Large intestine (tissue), 12 donors: ENCODE measurements at places on chromosomes 1 and 21.

- H3K36me3 ChIP-seq, result no peaks in the 10 kb centered on the region
- no peak for DNase-seq
- no peak overlapping the region for H3K27ac ChIP-seq
- H3K27me3 ChIP-seq, result peaks cover 3% of the 10 kb centered on the region
Observed at GRCh38 chr1:56824938-56825337, 5.7 kb upstream of the FYB2 start.

GRCh38 chr21:25577424-25578055 is 29.7 kb downstream of the MRPL39 start:
- no peaks in the 10 kb centered on the region for H3K27me3 ChIP-seq
- no peak overlapping the region for H3K4me3 ChIP-seq
- H3K36me3 ChIP-seq, result peaks cover 4% of the 10 kb centered on the region
- H3K27ac ChIP-seq, result no peak overlapping the region
- no peaks in the 10 kb centered on the region for H3K4me1 ChIP-seq

DNA sequence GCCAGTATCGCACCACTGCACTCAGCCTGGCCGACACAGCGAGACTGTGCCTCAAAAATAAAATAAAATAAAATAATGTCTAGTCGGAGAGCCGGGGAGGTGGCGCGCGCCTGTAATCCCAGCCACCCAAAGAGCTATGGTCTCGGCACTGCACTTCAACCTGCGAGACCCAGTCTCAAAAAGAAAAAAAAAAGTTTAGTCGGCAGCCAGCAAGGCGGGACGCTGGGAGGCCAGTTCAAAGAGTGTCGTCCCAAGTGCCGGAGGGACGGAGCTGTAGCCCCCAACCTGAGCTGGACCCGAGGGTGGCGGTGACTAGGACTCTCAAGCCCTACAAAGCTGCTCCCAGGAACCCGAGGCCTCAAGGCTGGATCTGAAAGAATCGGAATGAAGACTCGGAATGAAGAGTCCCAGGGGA is 632 bp upstream of the FALEC start:
- peak overlapping the region; percentile 19 for H3K27ac ChIP-seq
- no peaks in the 10 kb centered on the region for H3K27me3 ChIP-seq
- H3K36me3 ChIP-seq, result peaks cover 8% of the 10 kb centered on the region
- no peak for DNase-seq
- peaks cover 10% of the 10 kb centered on the region for H3K4me1 ChIP-seq

DNA sequence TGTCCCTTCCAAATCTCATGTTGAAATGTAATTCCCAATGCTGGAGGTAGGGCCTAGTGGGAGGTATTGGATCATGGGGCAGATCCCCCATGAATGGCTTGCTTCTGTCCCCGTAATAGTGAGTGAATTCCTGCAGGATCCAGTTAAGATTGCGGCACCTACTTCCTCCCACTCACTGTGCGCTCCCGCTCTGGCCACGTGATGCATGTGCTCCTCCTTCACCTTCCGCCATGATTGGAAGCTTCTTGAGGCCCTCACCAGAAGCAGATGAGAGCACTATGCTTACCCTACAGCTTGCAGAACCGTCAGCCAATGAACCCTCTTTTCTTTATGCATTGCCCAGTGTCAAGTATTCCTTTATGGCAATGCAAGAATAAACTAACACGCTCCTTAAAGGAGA is 14.9 kb upstream of the RAB3GAP2 start:
- no peak overlapping the region for H3K4me3 ChIP-seq
- H3K27ac ChIP-seq, result no peak overlapping the region
- no peaks in the 10 kb centered on the region for H3K36me3 ChIP-seq
- H3K4me1 ChIP-seq, result no peaks in the 10 kb centered on the region
- DNase-seq, result no peak
- no peaks in the 10 kb centered on the region for H3K27me3 ChIP-seq

DNA sequence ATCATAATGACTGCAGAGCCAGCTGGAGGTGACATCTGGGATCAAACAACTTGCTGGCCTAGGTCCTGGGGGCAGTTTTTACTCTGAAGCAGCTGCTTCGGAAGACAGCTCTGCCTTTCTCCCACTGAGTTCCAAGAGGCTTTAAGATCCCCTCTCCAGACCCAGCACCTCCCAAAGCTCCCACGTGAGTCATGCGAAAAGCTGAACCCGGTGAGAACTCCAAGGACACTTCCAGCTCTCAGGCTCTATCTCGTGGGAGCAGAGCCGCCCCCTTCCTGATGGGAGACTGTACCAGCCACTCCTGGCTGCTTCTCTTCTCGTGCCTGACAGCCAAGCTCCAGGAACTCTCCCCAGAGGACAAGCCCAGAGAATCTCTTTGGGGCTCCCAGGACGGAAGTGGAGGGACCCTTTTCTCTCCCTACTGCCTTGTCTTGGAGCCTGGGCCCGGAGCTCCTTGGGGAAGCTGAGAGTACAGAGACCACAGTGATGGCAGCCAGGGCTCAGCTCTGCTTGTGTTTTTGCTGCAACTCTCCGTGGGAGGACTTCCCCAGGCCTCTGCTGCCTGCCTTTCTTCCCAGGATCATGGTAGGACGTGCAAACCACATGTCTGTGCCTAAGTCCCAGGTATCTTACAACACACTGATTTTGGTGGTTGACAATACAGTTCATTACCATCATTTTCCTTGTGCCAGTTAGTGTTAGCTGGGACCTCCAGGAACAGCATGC is 40.6 kb downstream of the STUM start:
- H3K4me3 ChIP-seq, result no peak overlapping the region
- no peak overlapping the region for H3K27ac ChIP-seq
- no peak for DNase-seq
- peaks cover 8% of the 10 kb centered on the region for H3K27me3 ChIP-seq

DNA sequence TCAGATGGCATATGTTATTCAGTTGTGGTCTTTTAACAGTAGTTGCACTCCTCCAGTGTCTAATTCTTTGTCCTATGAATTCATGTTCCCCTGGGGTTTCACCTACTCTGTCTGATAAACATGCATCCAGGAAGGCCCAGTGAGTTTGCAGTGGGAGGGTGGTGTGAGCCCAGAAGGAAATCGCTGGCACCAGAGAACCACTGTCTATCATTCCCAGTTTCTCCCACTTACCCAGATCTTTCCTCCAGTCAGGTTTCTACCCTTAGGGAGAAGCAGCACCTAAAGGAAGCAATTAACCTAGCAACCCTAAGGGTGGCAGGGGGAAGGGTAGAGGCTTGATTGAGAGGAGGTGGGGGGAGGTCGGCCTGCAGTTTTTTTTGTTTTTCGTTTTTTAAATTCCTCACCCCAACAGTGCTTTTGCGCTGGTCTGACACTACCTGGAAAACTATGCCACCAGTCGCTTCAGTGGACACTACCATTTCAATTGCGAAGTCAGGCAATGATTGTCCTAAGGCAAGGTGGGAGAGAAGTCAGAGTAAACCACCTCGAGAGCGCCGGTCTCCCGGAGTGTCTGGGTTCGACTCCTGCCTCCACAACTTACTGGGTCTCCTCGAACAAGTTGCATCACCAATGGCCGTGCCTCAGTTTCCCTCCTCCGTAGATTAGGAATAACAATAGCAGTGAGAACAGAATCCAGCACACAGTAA is 766 bp upstream of the SLC44A3 start:
- H3K4me3 ChIP-seq, result peak overlapping the region; percentile 94
- H3K27me3 ChIP-seq, result no peaks in the 10 kb centered on the region
- peak overlapping the region; percentile 95 for H3K27ac ChIP-seq
- no peaks in the 10 kb centered on the region for H3K36me3 ChIP-seq

DNA sequence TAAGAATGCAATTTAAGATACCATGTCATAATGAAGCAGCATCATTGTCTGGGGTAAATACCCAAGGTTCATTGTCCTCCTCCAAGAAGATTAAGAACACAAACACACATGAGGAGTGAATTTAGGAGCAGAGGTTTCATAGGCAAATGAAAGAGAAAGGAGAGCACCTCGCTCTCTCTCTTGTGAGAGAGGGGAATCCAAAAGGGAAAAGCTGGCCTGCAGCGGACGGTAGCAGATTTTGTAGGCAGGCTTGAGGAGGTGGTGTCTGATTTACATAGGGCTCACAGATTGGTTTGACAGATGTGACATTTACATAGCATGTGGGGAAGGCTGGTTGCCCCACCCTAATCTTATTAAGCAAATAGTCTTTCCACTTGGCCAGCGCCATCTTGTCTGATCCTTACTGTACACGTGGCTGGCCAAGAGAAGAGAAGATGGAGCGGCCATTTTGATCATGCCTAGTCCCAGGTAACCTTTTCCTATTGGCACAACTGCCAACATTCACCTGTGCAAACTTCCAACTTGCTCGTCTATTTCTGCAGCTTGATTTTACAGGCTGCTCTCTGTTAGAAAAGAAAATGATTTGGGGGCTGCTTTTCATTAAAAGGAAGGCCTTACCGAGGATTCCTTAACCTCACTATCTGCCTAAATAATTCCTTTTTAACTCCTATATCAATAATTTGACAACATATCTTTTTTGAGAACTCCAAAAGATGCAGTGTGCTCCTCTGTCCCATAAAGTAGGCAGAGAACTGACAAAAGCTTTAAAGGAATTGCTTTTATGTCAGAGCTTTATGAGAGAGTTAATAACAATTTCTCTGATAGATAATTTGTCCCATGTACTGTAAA is 16.0 kb upstream of the LRRC7 start:
- no peak overlapping the region for H3K4me3 ChIP-seq
- no peaks in the 10 kb centered on the region for H3K27me3 ChIP-seq
- DNase-seq, result no peak
- H3K4me1 ChIP-seq, result no peaks in the 10 kb centered on the region

- H3K36me3 ChIP-seq, result no peaks in the 10 kb centered on the region
- H3K27me3 ChIP-seq, result no peaks in the 10 kb centered on the region
- no peak for DNase-seq
- H3K27ac ChIP-seq, result no peak overlapping the region
- H3K4me1 ChIP-seq, result no peaks in the 10 kb centered on the region
Observed at GRCh38 chr1:41802532-41803501, 115.9 kb downstream of the HIVEP3 start.

DNA sequence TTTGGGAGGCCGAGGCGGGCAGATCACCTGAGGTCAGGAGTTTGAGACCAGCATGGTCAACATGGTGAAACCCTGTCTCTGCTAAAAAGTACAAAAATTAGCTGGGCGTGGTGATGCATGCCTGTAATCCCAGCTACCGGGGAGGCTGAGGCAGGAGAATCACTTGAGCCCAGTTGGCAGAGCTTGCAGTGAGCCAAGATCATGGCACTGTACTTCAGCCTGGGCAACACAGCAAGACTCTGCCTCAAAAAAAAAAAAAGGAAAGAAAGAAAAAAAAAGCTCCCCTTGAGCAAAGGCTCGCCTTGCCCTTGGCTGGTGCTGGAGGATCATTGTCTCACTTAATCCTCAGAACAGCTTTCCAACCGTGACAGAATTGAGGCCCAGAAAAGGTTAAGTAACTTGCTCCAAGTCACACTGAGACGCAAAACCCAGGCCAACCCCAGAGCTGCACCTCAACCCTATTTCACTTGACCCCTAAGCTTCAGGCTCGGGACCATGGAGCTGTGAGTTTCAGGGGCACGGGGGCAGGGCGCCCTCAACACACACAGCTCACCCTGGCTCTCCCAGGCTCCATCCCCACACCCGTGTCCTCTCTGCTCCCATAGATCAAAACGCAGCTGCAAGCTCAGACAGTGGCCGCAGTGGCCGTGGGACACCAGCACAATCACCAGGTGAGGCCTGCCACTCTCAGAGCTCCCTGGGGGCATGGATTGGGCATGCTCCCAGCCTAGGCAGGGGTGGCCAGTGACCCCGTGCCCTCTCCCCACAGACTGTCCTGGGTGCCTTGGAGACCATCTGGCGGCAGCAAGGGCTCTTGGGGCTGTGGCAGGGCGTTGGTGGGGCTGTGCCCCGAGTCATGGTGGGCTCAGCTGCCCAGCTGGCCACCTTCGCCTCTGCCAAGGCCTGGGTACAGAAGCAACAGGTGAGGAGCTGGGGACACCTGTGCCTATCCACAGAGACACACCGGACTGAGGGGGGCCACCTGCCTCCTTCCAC is 1.6 kb downstream of the SLC25A34 start:
- peak overlapping the region; percentile 13 for H3K27ac ChIP-seq
- H3K4me1 ChIP-seq, result peaks cover 51% of the 10 kb centered on the region
- DNase-seq, result no peak
- peaks cover 30% of the 10 kb centered on the region for H3K36me3 ChIP-seq
- H3K27me3 ChIP-seq, result no peaks in the 10 kb centered on the region

GRCh38 chr1:1040004-1040991 is 20.4 kb downstream of the AGRN start:
- H3K4me1 ChIP-seq, result peaks cover 22% of the 10 kb centered on the region
- peak; percentile 74 for DNase-seq
- H3K27ac ChIP-seq, result no peak overlapping the region
- H3K36me3 ChIP-seq, result peaks cover 58% of the 10 kb centered on the region
- peaks cover 13% of the 10 kb centered on the region for H3K27me3 ChIP-seq

GRCh38 chr1:5659606-5660005 is 332.6 kb downstream of the NPHP4 start:
- no peaks in the 10 kb centered on the region for H3K36me3 ChIP-seq
- no peaks in the 10 kb centered on the region for H3K27me3 ChIP-seq
- no peak overlapping the region for H3K27ac ChIP-seq
- no peak for DNase-seq
- H3K4me1 ChIP-seq, result no peaks in the 10 kb centered on the region

DNA sequence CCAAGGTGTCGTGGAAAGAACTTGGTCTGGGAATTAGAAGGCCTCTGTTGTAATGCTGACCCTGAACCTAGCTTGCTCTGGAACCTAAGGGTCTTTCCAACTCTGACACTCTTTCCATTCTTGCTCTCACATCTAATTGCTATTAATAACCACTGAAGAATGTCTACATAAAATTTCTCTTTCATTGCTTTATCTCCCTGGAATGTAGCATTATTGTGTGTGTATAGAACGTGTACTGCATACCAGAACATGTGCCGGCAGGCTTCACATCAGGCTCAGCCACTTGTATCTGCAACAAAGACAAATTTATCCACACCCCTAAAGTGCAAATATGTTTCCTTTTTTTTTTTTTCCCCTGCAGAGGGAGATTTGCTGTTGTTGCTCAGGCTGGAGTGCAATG is 13.9 kb upstream of the LAX1 start:
- H3K4me3 ChIP-seq, result no peak overlapping the region
- no peaks in the 10 kb centered on the region for H3K4me1 ChIP-seq
- H3K36me3 ChIP-seq, result no peaks in the 10 kb centered on the region
- no peak overlapping the region for H3K27ac ChIP-seq
- no peak for DNase-seq
- no peaks in the 10 kb centered on the region for H3K27me3 ChIP-seq

- DNase-seq, result no peak
- H3K4me1 ChIP-seq, result no peaks in the 10 kb centered on the region
- no peak overlapping the region for H3K27ac ChIP-seq
- peaks cover 5% of the 10 kb centered on the region for H3K27me3 ChIP-seq
- no peaks in the 10 kb centered on the region for H3K36me3 ChIP-seq
Observed at GRCh38 chr1:240649733-240650721, 38.1 kb upstream of the GREM2 start.
